ENCODE measurements at places on chromosomes 3 and 15.

GRCh38 chr15:79366691-79367090 lies 55.8 kb downstream of the TMED3 start:
- DNase-seq, result no peak

DNA sequence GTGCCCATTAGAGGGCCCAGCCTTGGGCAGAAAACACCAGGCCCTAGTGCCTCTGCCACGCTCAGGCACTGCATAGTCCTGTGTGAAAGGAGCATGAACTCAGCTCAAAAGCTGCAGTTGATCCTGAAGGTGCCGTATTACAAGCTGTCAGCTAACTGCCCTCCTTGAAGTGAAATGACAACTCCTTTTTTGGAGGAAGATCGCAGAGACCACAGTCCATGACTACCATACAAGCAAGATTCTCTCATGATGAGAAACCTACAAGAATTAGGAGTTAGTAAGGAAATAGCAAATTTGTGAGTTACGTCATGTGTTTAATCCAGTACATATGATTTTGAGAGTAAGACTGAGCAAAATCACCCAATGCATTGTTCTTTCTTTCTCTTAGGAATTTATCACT lies 513.9 kb upstream of the NR2F2 start:
- no peak for DNase-seq

DNA sequence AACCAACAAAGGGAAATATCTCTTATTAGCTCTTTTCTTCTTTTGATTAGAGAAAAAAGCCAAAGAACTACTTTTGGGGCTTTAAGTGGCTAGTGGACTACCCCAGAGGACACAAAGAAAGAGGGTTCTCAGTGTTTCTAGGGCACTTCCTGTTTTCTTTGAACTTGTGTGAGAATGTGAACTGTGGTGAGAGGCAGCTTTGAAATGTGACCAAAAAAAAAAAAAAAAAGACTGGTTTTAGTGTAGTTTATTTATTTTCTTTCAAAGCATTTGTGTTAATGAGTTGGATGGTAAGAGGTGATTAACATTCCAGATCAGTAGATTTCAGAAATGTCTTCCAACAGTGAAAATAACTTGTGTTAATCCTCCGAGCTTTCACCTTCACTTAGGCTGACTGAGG lies 32.4 kb downstream of the SELENOT start:
- DNase-seq, result peak; percentile 18

GRCh38 chr15:62969442-62970089 lies 73.0 kb upstream of the TPM1 start:
- DNase-seq, result no peak

GRCh38 chr3:183182732-183183610 lies 20.4 kb upstream of the LAMP3 start:
- DNase-seq, result no peak

DNA sequence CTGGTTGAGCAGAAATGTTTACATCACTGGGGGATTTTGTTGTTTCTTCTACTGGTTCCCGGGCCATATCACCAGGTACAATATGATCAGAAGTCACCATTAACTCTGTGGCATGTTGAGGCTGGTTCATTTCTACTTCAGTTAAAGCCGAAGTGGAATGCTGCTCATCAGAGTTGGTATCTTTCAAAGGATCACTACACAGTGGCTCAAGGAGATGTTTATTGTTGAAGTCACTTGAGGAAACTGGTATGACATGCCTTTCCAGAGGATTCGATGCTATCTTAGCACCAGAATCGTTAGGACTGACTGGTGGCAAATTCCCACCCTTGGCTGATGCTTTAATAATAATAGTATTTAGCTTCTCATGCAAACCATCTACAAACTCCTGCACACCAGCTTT lies 49.9 kb downstream of the TASOR start:
- DNase-seq, result no peak

- DNase-seq, result no peak
Observed at GRCh38 chr3:84891851-84892250, 66.9 kb upstream of the CADM2 start.

- no peak for DNase-seq
Observed at GRCh38 chr15:95758451-95758850, 572.0 kb upstream of the NR2F2 start.

GRCh38 chr3:197042539-197042938 lies 12.9 kb upstream of the MELTF start:
- no peak for DNase-seq

DNA sequence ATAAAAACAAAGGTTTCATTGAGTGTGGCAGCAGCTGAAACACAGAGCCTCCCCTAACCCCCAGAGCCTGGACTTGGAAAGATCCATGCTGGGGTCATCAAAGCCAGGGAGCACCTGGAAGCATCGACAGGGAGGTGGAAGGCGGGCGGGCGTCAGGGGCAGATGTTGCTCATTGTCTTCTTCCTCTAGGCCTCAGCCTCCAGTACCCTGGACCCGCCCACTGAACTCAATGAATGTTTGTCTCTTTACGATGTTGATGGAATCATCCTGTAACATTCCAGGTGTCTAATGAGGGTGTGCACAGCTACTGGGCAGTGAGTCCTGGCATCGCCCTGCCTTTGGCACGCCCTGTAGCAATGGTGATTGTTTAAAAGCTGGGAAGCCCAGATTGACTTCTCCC lies 9.8 kb downstream of the GP5 start:
- no peak for DNase-seq

GRCh38 chr3:46939578-46940445 lies 36.7 kb downstream of the CCDC12 start:
- no peak for DNase-seq
